ENCODE measurements at places on chromosomes 2 and 18.

DNA sequence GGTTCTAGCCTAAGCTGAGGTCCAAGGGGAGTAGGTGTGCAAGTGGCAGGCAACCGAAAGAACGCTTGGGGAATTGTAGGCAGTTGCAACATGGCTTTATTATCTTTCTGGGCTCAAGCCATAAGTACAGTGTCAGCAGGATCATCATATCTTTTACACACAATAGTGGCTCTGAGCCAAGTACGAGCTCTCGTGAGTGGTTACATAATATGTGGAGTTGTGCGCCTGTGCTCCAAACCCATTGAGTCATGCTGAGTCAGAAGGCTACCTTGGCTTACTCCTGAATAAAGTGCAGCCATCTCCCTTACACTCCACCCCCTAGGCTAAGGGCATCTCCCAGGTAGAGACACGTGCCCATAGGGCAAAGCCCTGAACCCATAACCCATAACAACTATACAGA lies 233.9 kb downstream of the SATB2 start:
- no peak for DNase-seq

DNA sequence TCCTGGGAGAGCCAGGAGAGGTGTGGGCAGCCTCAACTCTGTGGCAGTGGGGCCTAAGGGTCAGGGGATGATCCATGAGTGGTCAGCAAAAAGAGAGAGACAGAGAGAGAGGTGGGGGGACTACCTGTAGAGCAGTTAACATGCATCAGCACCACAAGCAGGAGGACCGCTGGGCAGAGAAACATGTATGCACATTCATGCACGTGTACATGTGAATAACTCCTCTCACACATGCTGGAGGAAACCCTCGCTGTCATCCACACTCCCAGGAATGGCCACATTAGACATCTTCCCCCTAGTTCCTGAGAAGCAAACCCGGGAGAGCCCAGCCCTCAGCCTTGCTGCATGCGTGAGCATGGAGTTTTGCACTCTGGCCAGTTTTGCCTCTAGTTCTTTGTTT lies 166.1 kb downstream of the SMAD7 start:
- no peak for DNase-seq

GRCh38 chr2:198177040-198177439 lies 372.6 kb downstream of the PLCL1 start:
- DNase-seq: no peak

GRCh38 chr2:212709280-212709679 lies 170.7 kb upstream of the ERBB4 start:
- DNase-seq: no peak

GRCh38 chr2:133484784-133485183 lies 83.5 kb downstream of the NCKAP5 start:
- DNase-seq: no peak

- no peak for DNase-seq
Measured at GRCh38 chr2:24403832-24404212, 43.5 kb upstream of the ITSN2 start.

GRCh38 chr2:230944123-230944653 lies 19.1 kb upstream of the GPR55 start:
- no peak for DNase-seq

GRCh38 chr2:163469561-163469962 lies 266.2 kb downstream of the FIGN start:
- no peak for DNase-seq

- no peak for DNase-seq
Measured at GRCh38 chr2:204732019-204732418, 186.7 kb downstream of the PARD3B start.
